ENCODE measurements at places on chromosomes 12 and 14.

- DNase-seq: no peak
Observed at GRCh38 chr12:43057566-43057965, 468.0 kb upstream of the PRICKLE1 start.

GRCh38 chr14:52355526-52355925 is 41.4 kb downstream of the PTGER2 start:
- no peak for DNase-seq

- DNase-seq: no peak
Observed at GRCh38 chr14:56962444-56963080, 152.3 kb upstream of the OTX2 start.

- DNase-seq: no peak
Observed at GRCh38 chr12:42912367-42912766, 322.8 kb upstream of the PRICKLE1 start.
